ENCODE measurements at places on chromosomes 13 and 19.

- no peak for DNase-seq
Observed at GRCh38 chr13:67063036-67063435, 167.1 kb downstream of the PCDH9 start.

- DNase-seq = no peak
Observed at GRCh38 chr19:15445807-15446376, 3.9 kb downstream of the WIZ start.

- no peak for DNase-seq
Observed at GRCh38 chr13:66224663-66225062, 1005.5 kb downstream of the PCDH9 start.

DNA sequence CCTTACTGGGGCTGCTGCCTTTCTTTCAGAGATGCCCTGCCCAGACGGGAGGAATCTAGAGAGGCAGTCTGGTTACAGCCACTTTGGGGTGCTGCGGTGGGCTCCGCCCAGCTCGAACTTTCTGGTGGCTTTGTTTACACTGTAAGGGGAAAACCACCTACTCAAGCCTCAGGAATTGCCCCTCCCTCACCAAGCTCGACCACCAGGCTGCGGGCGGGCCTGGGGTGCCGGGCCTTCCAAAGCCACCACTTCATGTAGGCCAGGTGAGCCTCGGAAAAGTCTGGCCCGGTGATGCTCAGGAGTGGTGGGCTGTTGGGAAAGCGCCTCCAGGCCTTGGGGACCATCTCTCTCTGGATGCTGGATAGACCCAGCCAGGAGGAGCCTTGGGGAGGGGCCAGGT, 218.6 kb downstream of the MTUS2 start:
- DNase-seq = no peak

DNA sequence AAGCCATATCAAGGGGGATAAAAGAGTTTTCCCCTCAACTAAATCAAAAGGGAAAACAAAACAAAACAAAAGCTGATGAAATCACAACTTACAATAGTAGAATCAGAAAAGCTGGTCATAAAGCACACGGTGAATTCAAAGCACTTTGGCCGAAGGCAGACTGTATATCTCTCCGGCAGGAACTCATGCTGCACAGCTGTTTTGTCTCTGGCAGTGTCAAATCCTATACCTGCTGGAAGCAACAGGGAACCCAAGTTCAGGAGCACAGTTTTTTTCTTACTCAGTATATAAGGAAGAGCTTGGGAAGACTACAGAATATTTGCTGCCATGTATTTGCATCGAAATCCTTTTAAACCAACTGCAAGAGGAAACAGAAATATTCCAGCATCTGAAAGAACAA, 213.7 kb downstream of the RFC3 start:
- DNase-seq = no peak

- DNase-seq = no peak
Observed at GRCh38 chr13:83881140-83881684, 1.1 kb downstream of the SLITRK1 start.

DNA sequence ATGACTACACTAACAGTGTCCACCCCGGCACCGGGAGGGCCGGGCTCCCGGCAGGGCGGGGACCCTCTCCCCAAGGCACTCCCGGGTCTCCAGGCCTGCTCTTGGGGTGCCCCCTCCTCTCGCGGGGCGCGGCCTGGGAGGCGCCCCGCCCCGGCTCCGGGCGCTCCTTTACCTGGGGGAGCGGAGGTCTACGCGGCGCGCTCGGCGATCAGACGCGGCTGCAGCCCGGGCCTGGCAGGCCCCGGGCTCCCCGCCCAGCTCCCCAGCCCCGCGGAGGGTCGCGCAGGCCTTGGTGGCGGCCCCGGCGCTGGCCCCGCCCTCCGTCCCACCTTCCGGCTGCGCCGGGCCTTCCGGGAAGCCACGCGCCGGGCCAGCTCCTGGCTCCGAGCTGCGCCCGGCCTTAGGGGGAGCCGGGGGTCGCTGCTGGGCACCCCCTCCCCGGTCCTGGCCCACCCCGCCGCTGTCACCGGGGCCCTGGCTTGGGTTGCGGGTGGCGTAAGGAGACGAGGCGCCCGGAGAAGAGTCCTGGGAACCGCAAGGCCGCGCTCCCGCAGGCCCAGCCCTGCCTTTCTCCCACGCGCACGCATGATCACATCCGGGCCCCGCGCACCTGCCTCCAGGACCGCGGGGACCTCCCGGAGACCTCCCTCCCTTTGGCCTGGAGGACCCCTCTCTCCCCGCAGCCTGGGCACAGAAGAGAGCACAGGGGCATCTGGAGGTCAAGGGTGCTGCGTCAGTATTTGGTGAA, at the start of gene C19orf12:
TSS of gene C19orf12 (minus strand) at position 309 of the 748 bp plus-strand sequence. CDS start 6,848 bp downstream, outside the sequence.
- peak; percentile 59 for DNase-seq

- DNase-seq = no peak
Observed at GRCh38 chr13:41505209-41505835, 48.0 kb downstream of the RGCC start.

- peak; percentile 37 for DNase-seq
Observed at GRCh38 chr19:19594381-19594780, 24.1 kb downstream of the PBX4 start.

DNA sequence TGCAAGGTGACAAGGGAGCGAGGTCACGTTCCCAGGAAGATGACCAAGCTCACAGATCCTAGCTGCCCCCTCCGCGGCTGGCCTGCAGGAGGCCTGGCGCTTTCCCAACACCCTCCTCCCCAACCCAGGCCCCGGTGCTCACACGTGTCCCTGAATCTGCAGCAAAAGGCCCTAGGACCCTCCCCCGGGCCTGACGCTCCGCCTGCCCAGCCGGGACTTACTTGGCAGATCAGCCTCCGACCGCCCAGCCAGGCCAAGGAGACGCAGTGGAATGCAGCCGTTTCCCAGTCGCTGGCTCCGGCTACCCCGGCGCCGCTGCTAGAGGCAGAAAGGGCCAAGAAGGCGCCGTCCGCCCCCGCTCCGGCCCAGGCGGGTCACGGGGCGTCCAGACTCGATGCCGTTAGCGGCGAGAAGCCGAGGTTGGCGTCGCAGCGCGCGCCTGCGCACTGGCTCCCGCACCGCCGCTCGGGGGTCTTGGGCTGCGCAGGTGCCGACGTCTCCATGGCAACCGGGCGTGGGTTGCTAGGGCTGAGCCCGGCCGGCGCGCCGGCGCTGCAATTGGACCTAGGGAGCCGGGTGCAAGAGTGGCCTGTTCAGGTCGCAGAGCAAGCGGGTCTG, at the start of gene PNMA8A:
TSS of gene PNMA8A (minus strand) at position 448 of the 618 bp plus-strand sequence. CDS start 528 bp downstream, outside the sequence.
- no peak for DNase-seq

- DNase-seq = no peak
Observed at GRCh38 chr19:16375157-16375935, 50.7 kb downstream of the KLF2 start.

GRCh38 chr13:49292742-49293486, 45.2 kb downstream of the CDADC1 start:
- DNase-seq = no peak

GRCh38 chr13:97588993-97589392, 155.0 kb downstream of the RAP2A start:
- no peak for DNase-seq

- DNase-seq = no peak
Observed at GRCh38 chr13:97342136-97342535, 91.8 kb upstream of the RAP2A start.

DNA sequence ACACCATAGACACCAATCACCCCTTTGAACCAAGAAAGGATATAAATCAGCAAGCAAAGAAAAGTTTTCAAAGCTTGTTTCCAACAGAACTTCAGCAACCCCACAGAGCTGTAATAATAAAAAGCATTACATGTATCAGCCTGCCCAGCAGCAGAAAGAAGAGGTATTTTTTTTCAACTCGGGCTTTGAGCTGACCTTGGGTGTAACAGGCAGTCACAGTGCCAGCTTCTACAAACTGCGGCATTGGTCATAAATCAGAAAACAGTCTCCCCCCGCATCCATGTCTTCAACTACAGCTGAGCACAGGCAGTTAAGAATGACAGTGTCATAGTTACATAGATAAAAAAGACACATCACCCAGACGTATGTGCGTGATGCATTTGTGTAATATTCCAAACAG, 671.0 kb upstream of the SLITRK1 start:
- DNase-seq = no peak

DNA sequence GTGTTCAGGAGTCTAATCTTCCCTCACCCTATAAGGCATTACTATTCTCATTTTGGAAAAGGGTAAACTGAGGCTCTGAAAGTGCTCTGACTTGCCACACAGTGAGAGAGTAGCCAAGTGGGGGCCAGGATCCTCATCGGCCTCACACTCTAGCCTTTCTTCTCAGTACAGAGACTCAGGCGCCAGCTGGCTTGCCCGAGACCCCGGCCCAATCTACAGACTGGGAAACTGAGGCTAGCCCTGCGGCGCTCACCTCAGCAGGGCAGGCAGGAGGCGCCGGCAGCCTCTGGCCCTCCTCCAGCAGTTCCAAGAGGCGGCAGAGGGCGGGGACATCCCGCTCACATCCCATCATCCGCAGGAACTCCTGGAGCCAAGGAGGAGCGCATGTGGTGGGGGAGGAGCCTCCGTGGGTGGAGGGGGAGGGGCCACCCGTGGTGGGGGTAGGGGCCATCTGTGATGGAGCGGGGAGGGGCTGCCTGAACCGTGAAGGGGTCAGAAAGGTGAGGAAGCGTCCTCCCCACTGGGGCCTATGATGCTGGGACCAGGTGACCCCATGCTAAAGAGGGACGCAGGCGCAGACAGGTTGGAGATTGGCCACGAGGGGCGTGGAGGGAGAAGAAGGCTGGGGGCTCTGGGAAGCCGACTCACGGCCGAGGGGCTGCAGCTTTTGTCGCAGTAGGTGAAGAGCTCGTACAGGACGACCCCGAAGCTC, 8.7 kb upstream of the INSL3 start:
- DNase-seq = no peak

DNA sequence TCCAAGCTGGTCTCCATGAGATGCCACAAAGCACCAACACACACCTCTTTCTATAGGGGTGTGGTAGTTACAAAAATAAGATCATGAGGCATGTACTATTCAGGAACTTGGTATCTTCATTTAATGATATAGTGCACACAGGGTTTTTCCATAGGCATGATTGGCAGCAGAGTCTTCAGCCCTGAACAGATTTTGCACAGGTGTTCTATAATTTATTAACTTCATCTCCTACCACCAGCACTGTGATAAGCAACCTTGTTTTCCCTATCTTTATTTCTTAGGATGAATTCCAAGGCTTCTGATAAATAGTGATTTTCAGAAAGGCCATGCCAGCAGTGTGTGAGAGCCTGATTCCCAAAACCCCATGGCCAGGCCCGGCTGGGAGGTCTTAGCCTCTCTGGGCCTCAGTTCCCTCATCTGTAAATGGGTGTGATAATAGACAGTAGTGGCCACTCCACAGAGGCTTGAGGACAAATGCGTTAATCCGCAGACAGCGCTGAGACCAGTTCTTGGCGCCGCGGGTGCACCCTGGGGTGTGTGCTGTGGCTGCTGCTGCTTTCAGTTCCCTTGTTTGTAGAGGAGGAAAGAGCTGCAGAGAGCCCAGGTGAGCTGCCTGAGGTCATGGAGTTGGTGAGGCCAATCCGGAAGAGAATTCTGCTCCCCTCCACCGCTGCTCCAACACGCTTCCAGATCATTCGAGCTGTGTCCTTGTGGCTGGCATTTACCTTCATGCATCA, 33.1 kb downstream of the DHRS12 start:
- no peak for DNase-seq

GRCh38 chr19:42473686-42474085, 30.9 kb upstream of the CXCL17 start:
- DNase-seq = no peak

- DNase-seq = peak; percentile 22
Observed at GRCh38 chr13:97631158-97631557, 197.2 kb downstream of the RAP2A start.

DNA sequence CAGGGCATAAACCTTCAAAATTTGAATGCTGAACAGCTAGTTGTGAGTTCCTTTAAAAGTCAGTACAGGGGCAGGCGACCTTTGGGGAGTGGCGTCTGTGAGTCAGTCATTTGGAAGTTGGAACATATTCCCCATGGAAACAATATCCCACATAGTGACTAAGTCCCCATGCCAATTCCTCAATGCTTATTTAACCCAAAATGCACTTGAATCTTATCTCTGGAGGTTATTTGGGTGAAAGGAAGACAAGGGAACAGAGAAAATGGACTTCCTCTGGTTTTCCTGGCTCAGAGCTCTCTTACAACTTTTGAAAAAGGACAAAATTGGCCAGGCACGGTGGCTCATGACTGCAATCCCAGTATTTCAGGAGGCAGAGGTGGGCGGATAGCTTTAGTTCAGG, 479.2 kb upstream of the NBEA start:
- DNase-seq = no peak

DNA sequence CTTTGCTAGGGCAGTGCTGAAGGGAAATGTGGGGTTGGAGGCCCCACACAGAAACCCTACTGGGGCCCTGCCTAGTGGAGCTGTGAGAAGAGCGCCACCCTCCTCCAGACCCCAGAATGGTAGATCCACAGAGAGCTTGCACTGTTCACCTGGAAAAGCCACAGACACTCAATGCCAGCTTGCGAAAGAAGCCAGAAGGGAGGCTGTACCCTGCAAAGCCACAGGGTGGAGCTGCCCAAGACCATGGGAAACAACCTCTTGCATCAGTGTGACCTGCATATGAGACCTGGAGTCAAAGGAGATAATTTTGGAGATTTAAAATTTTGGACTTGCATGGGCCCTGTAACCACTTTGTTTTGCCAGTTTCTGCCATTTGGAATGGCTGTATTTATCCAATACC, 615.4 kb upstream of the MIR17HG start:
- no peak for DNase-seq

- DNase-seq = no peak
Observed at GRCh38 chr13:100977841-100978240, 303.2 kb upstream of the TMTC4 start.

DNA sequence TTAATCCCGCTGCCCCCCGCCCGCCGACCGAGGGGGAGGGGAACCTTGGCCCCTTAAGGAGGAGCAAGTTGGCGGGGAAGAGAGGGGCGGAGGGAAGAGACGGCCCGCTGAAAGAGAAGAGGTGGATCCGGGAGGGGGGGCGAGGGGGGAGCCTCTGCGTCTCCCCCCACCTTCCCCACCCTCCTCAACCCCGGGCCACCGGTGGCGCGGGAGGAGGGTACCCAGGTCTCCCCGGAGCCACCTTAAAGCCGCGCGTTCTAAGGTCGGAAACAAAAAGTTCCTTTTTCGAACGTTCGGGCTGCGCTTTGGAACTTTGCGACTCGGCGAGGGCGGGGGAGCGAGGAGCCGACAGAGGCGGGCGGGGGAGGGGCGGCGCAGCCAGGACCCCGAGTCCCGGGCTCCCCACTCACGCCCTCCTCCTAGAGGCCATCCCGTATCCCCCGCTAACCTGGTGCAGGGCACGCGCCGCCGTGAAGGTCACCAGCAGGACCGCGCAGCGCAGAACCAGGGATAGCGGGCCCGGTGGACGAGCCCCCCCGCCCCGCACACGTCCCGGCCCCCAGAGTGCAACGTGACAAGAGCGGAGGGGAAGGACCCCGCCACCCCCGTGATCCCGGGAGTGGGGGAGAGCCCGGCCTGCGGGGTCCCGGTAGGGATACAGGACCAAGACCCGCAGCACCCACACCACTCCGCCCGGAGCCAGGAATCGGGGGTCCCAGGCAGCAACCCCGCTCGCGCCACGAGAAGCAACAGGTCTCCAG, 659 bp downstream of the ERF start:
- peak; percentile 79 for DNase-seq

GRCh38 chr13:93714171-93714570, 487.6 kb downstream of the GPC6 start:
- no peak for DNase-seq
